Stimulated activated CD4-positive, alpha-beta T cell treated with anti-CD3 and anti-CD28 coated beads, Interleukin-1b, Interleukin-23, amount 100 ng/mL, for 4 hours (primary cell): ENCODE measurements at places on chromosomes 1 and 21.

DNA sequence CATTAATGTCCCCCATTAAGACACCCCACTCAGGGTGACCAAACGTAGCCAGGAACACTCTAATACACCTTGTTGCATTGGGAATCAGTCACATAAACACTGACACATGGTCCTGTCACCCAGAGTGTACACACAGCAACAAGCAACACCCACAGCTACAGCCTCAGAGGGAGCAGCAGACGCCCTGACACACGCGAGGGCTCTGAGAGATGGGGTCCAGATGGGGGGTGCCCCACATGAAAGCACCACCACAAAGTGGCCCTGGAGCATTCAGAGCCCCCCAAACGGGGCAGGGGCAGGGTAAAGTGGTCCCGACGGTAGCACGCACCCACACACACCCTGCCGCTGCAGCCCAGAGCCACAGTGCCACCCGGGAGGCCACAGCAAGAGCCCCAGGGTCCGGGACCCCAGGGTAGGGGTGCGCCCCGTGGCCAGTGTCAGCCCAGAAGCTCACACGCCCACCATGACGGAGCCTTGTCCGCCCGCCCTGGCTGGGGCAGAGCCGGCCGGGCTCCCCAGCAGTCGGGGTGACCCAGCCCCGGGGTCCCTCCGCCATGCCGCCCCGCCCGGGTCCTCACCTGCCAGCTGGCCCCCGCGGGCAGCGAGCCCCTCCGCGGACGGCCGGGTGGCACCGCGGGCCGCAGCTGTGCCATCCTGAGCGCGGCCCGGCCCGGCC, 47.3 kb downstream of the RAP1GAP start:
- DNase-seq, result no peak

GRCh38 chr21:14602382-14602958, 56.4 kb upstream of the SAMSN1 start:
- no peak for DNase-seq

GRCh38 chr1:74748960-74749359, 16.0 kb downstream of the TYW3 start:
- no peak for DNase-seq

DNA sequence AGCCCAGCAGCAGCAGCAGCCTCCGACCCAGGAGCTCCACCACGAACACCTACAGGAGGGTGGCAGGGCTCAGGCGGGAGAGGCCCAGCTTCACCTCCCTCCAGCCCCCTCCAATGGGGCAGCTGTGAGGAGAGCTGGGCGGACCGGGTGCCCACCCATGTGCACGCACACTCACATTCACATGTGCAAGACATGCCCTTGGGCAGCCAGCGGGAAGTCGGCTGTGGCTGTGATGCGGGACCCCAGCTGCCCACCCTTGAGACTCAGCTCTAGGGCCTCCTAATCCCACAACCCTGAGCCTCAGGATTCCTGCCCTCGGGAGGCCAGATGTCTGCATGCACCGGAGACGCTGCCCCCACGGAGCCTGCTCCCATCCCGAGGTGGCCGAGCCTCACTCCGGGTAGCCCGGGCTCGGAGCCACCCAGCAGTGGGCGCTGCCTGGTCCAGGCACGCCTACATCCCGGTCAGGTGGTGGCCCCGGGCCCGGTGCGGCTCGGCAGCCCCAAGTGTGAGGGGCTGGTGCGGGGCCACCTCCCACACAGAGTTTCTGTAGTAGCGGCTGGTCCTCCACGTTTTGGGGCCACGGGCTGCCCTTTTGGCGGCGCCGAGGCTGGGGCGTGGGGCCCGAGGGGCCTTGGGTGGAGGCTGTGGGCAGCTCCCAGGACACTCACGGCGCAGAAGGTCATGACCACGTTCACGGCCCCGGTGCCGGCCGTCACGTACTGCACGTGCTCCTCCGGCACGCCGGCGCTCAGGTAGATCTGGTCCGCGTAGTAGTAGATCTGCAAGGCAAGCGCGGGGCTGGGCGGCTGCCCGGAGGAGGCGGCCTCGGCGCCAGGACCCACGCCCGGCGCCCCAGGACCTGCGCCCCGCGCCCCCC, 12.9 kb upstream of the SLC2A7 start:
- DNase-seq, result no peak

GRCh38 chr1:2335721-2336455, 55.5 kb downstream of the MORN1 start:
- no peak for DNase-seq

- no peak for DNase-seq
These were observed 6.0 kb downstream of the ZCCHC17 start for GRCh38 chr1:31302709-31303441.

GRCh38 chr1:171126504-171126903, 35.8 kb downstream of the FMO3 start:
- DNase-seq, result no peak

DNA sequence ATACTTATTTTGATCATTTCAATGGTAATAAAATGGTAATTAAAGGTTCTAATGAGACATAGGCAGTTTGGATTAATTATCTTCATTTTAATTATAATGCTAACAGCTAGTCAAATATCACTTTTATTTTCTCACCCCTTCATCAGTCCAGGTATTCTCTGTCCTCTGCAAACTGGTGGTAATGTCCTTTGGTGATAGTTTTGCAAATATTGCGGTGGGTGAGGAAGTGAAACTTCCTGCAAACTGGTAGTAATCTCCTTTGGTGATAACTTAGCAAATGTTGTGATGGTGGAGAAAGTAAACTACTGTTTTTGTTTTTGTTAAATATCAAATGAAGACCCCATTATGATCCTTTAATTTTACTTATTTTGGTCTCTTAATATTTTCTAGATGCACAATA, 209.0 kb downstream of the AMY1C start:
- DNase-seq, result no peak

- no peak for DNase-seq
These were observed 131.0 kb upstream of the RUNX1 start for GRCh38 chr21:35179990-35180540.

DNA sequence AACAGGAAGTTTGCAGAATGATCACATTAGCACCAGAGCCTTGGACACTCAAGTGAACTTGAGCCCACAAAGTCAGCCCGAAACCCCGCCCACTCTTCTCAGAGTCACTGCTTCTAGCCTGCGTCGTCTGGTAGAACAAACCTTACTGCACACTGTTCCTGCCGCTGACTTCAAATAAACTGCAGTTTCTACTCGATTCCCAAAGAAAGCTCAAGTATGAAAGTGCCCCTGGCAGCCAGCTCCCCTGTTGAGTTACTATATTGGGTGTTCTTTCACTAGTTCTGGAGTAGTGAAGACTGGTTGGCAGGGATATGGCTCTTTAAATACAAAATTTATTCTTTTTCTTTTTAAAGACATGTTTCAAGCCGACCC, 164.7 kb downstream of the GALNT2 start:
- no peak for DNase-seq

- no peak for DNase-seq
These were observed 841.2 kb upstream of the ADGRL4 start for GRCh38 chr1:79847700-79848099.

DNA sequence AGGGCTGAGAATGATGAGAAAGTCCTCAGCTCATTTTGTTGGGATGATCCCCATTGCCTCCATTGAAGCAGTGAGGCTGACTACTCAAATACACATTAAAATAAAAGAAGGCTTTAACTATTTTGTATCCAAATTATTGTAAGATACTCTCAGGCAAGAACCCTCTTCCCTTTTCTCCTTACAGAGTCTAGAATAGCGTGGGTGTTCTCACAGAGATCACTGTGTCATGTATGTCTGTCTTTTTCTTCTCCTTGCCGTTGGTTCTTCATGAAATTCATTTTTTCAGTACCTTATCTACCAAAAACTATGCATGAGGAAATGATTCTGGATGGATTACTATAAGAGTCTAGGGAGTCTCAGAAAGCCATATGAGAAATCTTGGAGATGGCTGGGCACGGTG, 30.1 kb downstream of the SORT1 start:
- DNase-seq, result no peak

DNA sequence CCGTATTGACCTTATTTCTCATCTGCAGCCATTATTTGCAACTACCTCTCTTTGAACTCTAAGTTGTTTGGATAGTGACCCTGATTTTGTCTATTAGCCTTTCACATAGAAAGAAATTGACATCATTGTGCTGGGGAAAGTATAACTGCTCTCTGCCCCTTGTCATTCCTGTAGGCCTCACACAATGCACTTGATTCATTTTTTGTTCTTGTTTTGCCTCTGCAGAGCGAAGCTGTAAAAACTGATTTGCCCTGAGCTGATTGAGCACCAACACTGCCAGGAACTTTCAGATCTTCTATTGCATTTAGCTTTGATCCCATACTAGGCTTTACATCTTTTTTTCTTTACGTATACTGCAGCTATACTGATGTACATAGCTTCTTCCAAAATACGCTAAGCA, 167.2 kb upstream of the PTBP2 start:
- DNase-seq, result no peak

- DNase-seq, result no peak
These were observed 192.8 kb upstream of the NR5A2 start for GRCh38 chr1:199834711-199835110.

DNA sequence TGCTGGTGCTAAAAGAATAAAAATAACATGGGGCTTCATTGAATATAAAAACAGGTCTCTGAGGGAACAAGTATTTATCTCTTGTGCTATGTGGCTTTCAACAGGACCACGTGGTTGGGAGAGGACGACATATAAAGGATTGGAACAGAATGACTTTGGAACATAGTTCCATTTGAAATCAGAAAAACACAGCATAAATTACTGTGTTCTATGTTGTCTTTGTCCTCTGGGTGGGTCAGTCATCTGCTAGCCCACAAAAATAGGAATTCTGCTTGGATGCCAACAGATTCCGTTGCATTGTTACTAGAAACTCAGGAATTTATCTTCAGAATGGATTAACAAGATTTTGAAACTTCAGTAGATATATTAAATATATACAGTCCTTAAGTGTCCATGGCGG, 5.9 kb downstream of the CEP85 start:
- DNase-seq, result no peak

DNA sequence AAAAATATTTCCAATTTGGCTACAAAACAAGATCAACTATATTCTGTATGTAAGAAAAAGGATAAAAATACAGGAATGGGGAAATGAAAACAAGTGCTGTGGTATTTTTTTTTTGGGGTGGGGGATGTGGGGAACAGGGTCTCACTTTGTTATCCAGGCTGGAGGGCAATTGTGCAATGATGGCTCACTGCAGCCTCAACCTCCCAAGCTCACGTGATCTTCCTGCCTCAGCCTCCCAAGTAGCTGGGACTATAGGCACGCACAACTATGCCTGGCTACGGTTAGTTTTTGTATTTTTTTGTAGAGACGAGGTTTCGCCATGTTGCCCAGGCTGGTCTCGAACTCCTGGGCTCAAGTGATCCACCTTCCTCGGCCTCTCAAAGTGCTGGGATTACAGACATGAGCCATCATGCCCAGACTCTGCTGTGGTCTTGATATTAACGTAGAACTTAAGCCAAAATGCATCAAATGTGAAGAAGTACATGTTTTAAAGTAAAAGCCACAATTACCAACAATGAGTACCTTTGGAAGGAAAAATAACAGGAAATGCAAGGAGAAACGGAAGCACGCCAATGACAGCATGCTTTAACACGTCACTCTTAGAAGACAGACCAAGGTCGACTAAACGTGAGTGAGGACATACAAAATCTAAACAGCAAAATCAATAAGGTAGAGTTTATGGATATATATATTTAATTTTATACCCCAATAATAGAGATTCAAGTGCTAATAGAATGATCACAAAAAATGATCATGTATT, 8.8 kb upstream of the ABCB10 start:
- no peak for DNase-seq

- DNase-seq, result no peak
These were observed 68.1 kb downstream of the RPS6KA1 start for GRCh38 chr1:26597629-26598039.

- no peak for DNase-seq
These were observed 67.6 kb downstream of the SEC16B start for GRCh38 chr1:177902266-177902665.

DNA sequence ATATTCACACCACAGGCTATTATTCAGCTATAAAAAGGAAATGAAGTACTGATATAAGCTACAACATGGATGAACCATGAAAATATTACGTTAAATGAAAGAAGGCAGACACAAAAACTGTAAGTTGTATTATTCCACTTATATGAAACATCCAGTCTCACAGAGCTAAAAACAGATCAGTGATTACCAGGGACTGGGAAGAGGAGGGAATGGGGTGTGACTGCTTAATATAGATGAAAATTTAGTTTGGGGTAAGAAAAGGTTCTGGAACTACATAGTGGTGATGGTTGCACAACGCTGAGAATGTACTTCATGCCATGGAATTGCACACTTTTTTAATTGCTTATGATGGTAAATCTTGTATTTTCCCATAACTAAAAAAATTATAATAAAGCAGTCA, 19.5 kb downstream of the GPBP1L1 start:
- no peak for DNase-seq

- DNase-seq, result no peak
These were observed 95.5 kb downstream of the TRIM11 start for GRCh38 chr1:228311091-228311490.

GRCh38 chr1:78047631-78048030, 1.9 kb downstream of the GIPC2 start:
- DNase-seq, result no peak

- no peak for DNase-seq
These were observed 230.0 kb downstream of the COP1 start for GRCh38 chr1:175976865-175977642.

- no peak for DNase-seq
These were observed 690.3 kb downstream of the AMY1C start for GRCh38 chr1:104440011-104440410.

GRCh38 chr1:34164771-34165391, at the start of gene CSMD2:
TSS of gene CSMD2 (minus strand) at chr1:34165230. CDS start at chr1:34165097, 133 bp downstream.
- DNase-seq, result no peak

DNA sequence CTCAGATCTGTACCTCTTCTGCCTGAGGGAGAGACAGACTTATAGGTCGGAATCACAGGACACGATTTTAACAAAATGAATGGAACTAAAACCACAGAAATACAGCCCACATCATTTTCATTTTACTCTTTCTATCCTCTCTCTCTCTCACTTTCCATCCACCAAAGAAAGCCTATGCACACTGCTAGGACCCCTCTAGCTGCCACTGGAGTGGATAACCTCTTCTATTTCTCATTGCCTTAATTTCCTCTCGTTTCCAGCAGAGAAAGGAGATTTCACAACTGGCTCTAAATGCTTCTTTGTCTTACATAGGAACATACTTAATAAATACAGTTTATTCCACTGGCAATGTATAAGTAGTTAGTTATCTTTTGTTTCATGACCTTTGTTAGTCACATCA, 867.8 kb upstream of the ADGRL4 start:
- DNase-seq, result no peak

- DNase-seq, result no peak
These were observed 388.6 kb downstream of the MATN1 start for GRCh38 chr1:30334767-30335166.

DNA sequence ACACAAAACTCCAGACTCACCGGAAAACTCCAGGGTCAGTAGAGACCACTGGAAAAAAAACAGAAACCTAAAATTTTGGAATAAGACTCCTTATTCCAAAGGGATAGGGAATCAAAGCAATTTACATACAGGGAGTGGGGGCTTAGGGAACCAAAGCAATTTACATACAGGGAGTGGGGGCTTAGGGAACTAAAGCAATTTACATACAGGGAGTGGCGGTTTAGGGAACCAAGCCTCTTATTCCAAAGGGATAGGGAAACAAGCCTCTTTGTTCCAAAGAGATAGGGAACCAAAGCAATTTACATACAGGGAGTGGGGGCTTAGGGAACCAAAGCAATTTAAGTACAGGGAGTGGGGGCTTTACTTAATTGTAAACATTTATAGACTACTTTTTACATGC, 28.4 kb upstream of the TTLL7 start:
- no peak for DNase-seq

GRCh38 chr21:29499734-29500343, 201.1 kb downstream of the BACH1 start:
- no peak for DNase-seq
